ENCODE measurements at places on chromosomes 7 and 10.

GRCh38 chr7:93566876-93567275 is 7.6 kb downstream of the CALCR start:
- peak; percentile 16 for DNase-seq

GRCh38 chr7:4386190-4386589 is 295.9 kb upstream of the FOXK1 start:
- no peak for DNase-seq

DNA sequence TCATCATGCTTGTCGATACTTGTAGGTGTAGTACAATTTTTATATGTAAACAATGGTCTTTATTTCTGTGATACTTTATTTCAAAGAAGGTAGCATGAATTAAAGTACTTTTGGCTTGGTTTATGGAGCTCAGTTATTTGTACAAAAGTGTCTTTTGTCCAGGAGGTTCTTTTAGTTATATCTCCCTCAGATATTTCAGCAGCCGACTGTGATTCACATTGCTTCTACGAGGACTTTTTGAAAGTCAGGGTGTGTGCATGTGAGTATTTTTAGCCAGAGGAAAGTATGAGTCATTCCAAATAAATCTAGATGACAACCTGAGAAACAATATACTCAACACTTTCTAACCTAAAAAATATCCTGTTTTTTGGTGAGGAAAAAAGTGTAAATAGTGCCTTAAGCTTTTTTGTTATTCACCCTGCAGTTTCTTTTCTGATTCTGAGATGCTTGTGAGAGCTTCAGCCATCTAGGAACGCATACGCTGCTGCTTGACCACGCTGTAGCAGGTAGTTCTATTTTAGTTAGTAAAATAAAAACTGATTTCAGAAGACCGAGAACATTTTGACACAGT is 595 bp upstream of the SUN1 start:
- peak; percentile 91 for DNase-seq

DNA sequence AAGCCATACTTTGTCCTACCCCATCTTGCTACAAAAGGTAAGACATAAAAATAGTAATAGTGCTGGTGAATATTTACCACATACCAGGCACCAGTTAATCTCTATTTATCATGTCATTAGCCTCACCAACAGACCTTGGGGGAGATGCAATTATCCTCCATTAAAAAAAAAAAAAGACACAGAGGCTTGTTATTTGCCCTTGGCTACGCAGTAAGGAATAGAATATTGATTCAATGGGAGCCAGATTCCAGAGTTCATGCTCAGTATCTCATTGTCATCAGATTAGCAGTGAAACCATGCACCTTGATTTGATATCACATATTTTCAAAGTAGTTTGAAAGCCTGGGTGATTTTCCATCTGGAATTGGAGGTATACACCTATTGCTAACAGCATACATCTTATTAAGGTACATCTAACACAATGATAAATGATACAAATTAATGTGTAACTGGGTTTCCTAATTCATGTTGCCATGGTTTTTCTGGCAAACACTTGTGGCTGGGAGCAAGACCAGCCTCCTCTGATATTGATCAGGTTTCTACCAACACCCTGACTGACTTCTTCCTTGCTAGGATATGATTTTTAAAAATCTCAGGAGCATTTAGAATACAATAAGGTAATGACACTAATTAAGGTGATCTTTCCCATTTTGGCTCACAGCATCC is 67.1 kb upstream of the PRR15 start:
- DNase-seq: no peak

DNA sequence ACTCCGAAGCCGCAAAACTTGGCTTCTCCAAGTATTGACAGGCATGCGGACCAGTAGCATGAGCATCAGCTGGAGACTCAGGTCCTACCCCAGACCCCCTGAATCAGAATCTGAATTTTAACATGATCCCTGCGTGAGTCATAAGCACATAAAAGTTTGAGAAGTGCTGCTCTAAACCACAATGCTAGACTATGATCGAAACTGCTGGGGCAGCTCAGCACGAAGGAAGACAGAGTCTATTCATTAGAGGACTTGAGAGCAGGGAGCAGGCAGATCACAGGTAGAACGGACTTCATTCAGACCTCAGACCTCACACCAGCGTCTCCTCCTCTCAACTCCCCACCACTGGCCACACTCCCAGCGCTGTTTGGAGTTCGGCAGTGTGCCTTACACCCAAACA is 16.9 kb downstream of the CAMK2G start:
- peak; percentile 68 for DNase-seq

DNA sequence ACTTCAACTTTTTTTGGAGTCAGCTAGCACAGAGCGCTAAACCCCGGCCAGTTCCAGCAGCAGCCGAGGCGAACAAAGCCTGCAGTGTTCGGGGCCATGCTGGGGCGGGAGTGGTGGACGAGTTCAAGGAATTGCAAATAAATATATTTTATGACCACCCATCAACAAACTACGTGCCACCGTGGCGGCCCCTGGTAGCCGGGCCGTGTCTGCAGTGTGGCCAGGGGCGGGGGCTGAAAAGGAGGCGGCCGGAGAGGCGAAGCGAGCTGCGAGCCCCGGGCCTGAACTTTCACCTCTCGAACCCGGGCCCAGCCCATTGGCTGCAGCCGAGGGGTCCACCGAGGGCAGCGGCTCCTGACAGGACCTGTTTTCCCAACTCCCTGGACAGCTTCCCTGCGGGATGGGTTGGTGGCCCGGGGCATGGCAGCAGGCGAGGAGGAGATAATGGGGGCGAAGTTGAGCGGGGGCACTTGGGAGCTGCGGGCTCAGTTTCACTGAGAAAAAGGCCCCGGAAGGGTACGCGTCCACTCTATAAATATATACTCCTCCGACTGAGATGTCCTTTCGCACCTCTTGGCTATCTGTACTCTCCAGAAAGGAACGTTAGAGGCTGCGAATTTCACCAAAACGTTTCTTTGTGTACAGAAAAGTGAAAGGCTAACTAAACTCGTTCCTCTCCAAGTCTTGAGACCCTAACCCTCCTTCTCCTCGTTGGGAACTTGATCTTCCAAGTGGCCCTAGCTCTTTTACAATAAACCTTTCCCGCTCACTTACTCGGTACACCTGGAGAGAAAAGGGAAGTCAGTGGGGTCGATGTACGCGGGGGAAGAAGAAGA is 164.6 kb upstream of the PPP1R3A start:
- peak; percentile 21 for DNase-seq

- DNase-seq: no peak
These were observed 149.5 kb downstream of the FAM107B start for GRCh38 chr10:14625192-14625631.

- no peak for DNase-seq
These were observed 384.0 kb downstream of the SORCS3 start for GRCh38 chr10:105025092-105025491.

DNA sequence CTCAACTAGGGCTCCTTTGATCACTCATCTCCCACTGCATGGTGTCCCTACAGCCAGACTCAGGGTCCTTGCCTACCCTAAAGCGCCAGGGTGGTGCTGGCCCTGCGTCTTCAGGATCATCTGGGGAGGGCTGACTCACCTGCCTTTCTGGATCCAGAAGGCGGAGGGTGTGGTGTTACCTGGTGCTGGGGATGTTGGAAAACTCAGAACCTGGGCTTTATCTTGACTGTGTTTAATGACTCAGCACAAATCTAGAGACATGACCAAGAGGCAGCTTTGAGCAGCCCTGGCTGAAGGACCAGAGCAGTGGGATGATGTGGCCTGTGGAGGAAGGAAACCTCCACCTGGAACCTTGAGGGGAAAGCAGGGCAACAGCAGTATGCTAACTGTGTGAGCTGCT is 96.5 kb downstream of the GRK5 start:
- DNase-seq: no peak

- DNase-seq: peak; percentile 12
These were observed 45.0 kb upstream of the TFEC start for GRCh38 chr7:116075351-116076145.

DNA sequence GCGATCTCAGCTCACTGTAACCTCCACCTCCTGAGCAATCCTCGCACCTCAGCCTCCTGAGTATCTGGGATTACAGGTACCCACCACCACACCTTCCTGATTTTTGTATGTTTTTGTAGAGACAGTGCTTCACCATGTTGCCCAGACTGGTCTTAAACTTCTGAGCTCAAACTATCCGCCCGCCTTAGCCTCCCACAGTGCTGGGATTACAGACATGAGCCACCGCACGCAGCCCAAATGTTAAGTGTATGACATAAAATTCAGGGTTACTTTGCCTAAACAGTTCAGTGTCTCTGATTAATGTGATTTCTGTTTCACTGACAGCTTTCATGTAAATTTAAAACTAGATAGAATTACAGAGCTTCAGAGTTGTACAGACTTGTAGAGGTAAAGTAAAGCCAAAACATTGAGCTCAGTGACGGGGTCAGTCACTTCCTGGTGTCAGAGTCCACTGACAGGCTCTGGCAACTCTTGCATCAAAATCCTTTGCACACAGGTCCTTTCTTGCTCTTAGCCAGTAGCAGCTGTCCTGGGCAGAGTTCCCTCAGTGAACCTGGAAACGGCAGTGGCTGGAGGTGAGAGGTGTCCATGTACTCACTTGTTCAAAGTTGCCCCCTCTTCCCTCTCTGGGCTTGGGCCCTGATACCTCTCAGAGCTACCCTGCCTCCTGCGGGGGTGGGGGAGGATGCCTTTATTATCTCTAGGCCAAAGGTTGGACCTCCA is 33.7 kb downstream of the MGMT start:
- no peak for DNase-seq

GRCh38 chr10:89946106-89946505 is 244.7 kb downstream of the KIF20B start:
- DNase-seq: no peak

DNA sequence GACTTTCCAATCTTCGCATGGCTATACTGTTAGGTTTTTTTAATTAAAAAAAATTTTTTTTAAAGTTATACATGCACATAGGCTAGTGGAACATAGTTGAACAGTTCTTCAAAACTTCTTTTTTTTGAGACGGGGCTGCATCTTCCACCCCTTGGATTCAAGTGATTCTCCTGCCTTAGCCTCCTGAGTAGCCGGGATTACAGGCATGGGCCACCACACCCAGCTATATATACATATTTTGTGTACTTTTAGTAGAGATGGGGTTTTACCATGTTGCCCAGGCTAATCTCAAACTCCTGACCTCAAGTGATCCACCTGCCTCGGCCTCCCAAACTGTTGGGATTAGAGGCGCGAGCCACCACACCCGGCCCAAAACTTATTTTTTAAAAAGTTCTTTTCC is 17.3 kb downstream of the ZNF777 start:
- DNase-seq: no peak

DNA sequence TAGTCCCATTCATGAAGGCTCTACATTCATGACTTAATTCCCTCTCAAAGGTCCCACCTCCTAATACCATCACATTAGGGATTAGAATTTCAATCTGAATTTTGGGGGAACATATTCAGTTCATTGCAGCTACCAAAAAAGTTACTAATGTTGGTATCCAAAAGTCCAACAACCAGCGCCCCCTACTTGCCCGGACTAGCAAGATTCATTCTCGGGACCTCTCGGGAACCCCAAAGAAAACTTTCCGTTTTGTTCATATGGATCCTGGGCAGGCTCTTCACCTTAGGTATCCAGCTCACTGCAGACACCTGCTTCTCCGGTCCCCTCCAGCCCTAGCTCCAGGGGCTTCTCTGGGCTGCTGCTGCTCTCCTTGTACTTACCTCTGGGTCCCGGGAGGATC is 8.9 kb upstream of the GRK5 start:
- no peak for DNase-seq
